ENCODE measurements at places on chromosomes 7 and 10. TPM values are rescaled to one million over a fixed set of nuclear protein-coding genes. Genes with fewer than 3 reads are reported as not detected.

Gene PRSS37
- not detected for total RNA-seq

Gene EVX1
- total RNA-seq, result not detected

Gene RARRES2
- total RNA-seq, result not detected

Gene RASSF4
- total RNA-seq, result 7.8 TPM

Gene PLXNA4
- 2.8 TPM for total RNA-seq

Gene ANKRD30A
- not detected for total RNA-seq

Gene TMEM236
- not detected for total RNA-seq

Gene CALN1
- total RNA-seq, result not detected

Gene CLDN4
- total RNA-seq, result 0.16 TPM

Gene RSPH10B
- total RNA-seq, result not detected

Gene VENTX
- total RNA-seq, result not detected

Gene PHYHIPL
- not detected for total RNA-seq

Gene PNLIPRP2
- not detected for total RNA-seq

Gene LBX1
- total RNA-seq, result not detected

Gene ANKRD61
- total RNA-seq, result 0.16 TPM

Gene CRTAC1
- total RNA-seq, result not detected

Gene SFXN2
- 4.3 TPM for total RNA-seq

Gene PRKRIP1
- 19.0 TPM for total RNA-seq

Gene ITPRID1
- not detected for total RNA-seq

Gene INSIG1
- total RNA-seq, result 375 TPM

Gene ZNF503
- total RNA-seq, result 50.1 TPM

Gene CDK14
- 45.1 TPM for total RNA-seq

Gene ARMS2
- not detected for total RNA-seq

Gene PARP12
- 53.5 TPM for total RNA-seq

Gene TMEM196
- not detected for total RNA-seq

Gene LGI1
- total RNA-seq, result 0.12 TPM

Gene SAMD9
- 22.2 TPM for total RNA-seq

Gene ARHGAP19
- total RNA-seq, result 3.6 TPM

Gene GSTO2
- total RNA-seq, result 0.85 TPM

Gene HOXA1
- total RNA-seq, result not detected

Gene CPSF4
- 32.3 TPM for total RNA-seq

Gene GPNMB
- total RNA-seq, result 284 TPM

Gene OR2A42
- under 0.01 TPM for total RNA-seq

Gene ZPBP
- total RNA-seq, result not detected

Gene RAPGEF5
- total RNA-seq, result 0.49 TPM

Gene TDRD1
- 4.7 TPM for total RNA-seq

Gene ORC5
- 14.2 TPM for total RNA-seq

Gene SNCG
- 3.2 TPM for total RNA-seq

Gene CELF2
- total RNA-seq, result 24.7 TPM

Gene FAM25G
- not detected for total RNA-seq

Gene SAMD9L
- 26.8 TPM for total RNA-seq

Measured in hair follicle dermal papilla cell (primary cell).